ENCODE measurements at places on chromosomes 7 and 10. TPM values are rescaled to one million over a fixed set of nuclear protein-coding genes. Genes with fewer than 3 reads are reported as not detected.

Gene NME8
- not detected for total RNA-seq

Gene CYP3A4
- not detected for total RNA-seq

Gene GTF2IRD2
- total RNA-seq: 7.5 TPM

Gene CAMK2B
- 0.20 TPM for total RNA-seq

Gene ZNF485
- total RNA-seq: 1.1 TPM

Gene PPP1R17
- not detected for total RNA-seq

Gene OR2A7
- not detected for total RNA-seq

Gene CFAP58
- 0.39 TPM for total RNA-seq

Gene DNAH11
- total RNA-seq: 4.6 TPM
